ENCODE measurements at places on chromosomes 7 and 10.

DNA sequence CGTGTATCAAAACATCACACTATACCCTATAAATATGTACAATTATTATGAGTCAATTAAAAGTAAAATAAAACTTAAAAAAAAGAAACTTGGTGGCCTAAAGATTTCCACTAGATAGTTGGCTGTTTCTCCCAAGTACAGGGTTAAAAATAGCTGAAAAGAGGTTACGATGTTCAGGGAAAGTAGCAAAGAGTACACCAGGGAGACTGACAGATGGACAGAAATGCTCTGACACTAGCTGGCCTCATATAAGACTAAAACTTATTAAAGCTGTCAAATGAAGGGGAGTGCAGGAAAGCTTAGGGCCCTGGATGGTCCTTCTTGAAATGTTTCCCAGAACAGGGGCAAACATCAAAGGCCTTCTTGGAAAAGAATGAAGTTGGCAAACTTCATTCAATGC is 51.3 kb downstream of the TCAF1 start:
- no peak for DNase-seq

DNA sequence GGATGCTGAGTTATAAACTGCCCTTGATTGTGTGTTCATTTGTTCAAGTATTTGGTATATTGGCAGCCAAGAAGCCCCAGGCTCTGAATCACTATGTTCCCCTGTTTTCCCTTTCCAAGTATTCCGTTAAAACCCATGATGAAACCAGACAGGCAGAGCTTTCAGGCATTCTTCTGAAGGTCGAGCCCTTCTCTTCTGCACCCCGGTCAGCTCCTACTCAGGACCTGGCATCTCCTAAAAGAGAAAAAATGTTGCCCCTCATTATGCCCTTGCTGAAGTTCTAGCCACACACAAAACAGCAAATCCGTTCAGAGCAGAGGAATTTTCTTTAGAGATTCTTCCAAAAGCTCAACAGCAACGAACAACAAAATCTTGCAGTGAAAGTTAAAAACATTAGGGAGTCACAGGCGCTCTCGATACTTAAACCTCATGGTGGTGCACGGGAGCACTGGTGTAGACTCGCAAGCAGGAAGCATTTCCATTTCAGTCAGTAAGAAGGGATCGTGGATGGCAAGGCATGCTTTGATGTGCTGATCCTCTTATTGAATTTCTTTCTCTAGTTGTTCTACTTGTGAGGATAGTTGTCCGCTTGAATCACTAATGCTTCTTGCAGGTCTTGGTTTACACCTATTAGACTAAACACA is 264.9 kb downstream of the SKIDA1 start:
- DNase-seq: no peak

DNA sequence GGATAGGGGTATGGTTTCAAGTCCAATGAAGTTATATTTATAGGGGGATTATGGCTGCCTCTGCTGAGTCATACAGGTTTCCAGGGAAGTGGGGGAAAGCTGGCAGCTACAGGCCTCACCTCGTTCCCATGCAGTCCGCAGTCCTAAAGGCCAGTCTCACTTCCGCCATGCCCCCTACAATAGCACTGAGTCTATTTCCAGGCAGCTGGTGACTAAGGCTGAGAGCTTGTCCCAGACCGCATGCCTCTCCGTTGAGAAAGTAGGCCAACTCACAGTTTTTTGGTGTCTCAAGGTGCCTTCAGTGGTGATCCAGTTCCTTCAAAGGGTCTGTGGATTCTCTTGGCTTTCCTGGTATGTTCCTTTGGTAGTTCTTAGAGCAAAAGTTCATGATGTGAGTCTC is 203.9 kb upstream of the GLI3 start:
- DNase-seq: no peak

- no peak for DNase-seq
These were observed 25.4 kb downstream of the TBATA start for GRCh38 chr10:70759781-70760180.

GRCh38 chr7:102913826-102914225 is 1.0 kb downstream of the LRRC17 start:
- no peak for DNase-seq

DNA sequence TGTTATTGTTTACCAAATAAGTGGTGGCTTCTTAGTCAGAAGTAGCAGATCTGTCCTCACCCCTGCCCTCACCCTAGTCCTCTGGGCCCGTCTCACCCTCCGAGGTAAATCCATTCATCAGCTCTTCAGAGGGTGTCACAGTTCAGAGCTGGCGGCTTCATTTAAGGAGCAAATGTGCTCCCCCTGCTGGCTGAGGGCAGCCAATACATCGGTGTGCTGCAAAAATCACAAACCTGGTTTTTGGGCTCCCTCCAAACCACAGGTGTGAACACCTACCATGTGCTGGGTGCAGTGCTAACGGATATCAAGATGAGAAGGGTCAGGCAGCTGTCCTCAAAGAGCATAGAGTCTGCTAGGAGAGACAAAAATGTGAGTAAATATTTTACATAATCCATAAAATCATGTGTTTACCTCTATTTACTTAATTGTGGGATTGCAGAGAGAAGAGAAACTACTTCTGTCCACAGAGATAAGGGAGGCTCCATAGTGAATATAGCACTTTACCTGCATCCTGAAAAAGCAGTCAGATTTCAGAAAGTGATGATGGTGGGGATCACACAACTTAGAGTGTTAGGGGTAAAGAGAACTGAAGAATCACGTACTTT is 15.5 kb upstream of the CRTAC1 start:
- DNase-seq: no peak

DNA sequence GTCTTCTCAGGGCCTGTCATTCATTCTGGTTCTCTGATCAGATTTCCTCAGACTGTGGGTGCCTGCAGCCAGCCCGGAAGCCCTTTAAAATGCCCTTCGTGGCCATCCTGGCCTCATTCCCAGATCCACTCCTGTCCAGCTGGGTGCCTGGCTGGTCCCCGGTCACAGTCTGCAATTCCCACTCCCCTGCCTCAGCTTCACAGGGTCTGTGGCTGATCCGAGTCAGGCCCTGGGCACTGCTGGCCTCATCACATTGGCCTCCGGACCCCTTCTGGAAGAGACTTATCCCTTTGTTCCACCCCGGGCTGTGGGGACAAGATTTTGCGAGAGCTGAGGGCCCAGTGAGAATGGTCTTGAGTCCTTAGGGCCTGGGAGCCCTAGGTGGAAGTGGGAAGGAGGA is 12.1 kb downstream of the DOCK1 start:
- no peak for DNase-seq

DNA sequence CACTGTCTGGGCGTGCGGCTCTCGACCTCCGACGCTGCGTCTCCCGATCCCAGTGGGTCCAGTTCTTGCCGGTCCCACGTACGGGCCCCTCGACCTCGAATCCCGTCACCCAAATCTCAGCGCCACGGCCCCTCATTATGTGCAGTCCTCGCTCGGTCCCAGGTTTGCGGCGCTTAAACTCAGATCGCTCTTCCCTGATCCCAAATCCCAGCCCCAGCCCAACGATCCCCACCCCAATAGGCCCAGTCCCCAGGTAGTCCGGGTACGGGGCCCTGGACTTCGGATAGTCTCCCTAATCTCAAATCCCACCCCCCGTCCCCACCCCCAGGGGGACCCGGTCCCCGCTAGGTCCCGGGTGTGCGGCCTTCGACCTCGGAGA is 666 bp downstream of the HNRNPF start:
- DNase-seq: no peak

GRCh38 chr10:127012769-127013152 is 107.5 kb downstream of the DOCK1 start:
- DNase-seq: no peak

- DNase-seq: no peak
These were observed 16.3 kb upstream of the CHUK start for GRCh38 chr10:100245484-100246220.

GRCh38 chr10:104642658-104643302 is 1.7 kb downstream of the SORCS3 start:
- no peak for DNase-seq

DNA sequence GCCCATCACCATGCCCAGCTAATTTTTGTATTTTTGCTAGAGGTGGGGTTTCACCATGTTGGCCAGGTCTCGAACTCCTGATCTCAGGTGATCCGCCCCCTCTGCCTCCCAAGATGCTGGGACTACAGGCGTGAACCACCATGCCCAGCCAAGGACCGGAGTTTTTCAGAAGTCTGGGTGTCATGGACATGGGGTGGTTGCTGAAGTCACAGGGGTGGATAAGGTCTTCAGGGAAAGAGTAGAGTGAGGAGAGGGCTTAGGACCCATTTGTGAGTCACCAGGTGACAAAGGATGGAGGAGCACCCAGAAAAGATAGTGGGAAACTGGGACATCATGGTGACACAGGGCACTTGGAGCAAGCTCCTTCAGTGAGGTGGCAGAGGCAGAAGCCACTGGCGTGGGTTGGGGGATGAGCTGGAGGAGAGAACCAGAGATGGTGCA is 2.8 kb upstream of the GPRIN2 start:
- DNase-seq: peak; percentile 88

DNA sequence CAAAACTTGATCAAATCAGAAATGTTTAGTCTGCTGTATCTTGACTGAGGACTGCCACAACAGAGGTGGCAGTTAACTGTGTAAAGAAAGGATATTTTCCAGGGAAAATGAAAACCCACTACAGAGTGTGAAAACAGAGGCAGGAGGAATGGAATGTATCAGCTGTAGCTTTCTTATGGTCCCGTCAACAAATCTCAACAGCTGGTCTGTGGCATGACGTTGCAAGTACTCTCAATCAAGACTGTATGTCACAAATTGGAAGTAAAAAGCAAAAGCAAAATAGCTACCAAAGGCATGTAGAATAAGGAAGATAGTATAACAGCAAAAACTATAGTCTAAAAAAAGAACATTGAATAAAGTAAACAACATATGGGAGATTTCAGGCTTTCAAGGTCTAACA is 123.5 kb downstream of the KMT2C start:
- no peak for DNase-seq

- DNase-seq: no peak
These were observed 12.5 kb downstream of the ITGB8 start for GRCh38 chr7:20343205-20343604.

DNA sequence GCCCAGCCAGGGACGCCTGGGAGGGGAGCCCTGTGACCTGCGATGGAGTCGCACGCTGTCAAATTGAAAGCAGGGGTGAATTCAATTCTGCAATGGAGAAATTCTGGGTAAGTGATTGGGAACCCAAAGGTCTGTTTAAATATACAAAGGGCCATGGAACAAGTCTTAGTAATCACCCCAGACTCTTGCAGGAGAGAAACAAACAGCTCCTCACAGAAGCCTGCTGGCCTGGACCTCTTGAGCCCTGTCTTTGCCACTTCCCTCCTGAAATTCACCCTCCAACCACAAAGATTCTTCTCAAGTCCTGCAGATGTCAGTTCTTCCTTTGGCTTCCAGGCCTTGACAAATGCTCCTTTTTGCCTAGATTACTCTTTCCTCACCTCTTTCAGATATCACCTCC is 97.3 kb downstream of the GLI3 start:
- DNase-seq: no peak

DNA sequence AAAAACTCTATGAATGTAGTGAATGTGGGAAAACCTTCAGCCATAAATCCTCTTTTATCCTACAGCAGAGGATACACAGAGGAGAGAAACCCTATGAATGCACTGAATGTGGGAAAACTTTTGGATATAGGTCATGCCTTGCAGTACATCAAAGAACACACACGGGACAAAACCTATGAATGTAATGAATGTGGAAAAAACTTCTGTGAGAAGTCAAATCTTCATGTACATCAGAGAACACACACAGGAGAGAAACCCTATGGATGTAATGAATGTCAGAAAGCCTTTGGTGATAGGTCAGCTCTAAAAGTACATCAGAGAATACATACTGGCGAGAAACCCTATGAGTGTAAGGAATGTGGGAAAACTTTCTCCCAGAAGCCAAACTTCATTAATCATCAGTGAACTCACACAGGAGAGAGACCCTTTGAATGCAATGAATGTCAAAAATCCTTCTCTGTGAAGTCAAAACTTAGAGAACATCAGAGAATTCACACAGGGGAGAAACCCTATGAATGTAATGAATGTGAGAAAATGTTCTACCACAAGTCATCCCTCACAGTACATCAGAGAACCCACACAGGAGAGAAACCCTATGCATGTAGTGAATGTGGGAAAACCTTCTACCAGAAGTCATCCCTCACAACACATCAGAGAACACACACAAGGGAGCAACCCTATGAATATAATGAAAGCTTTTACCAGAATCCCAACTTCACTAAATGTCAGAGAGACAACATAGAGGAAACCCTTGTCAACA is 45.6 kb downstream of the ZNF487 start:
- no peak for DNase-seq

- DNase-seq: no peak
These were observed 42.5 kb downstream of the SORCS3 start for GRCh38 chr10:104683567-104683966.

GRCh38 chr7:14846405-14846804 is 56.1 kb downstream of the DGKB start:
- no peak for DNase-seq

DNA sequence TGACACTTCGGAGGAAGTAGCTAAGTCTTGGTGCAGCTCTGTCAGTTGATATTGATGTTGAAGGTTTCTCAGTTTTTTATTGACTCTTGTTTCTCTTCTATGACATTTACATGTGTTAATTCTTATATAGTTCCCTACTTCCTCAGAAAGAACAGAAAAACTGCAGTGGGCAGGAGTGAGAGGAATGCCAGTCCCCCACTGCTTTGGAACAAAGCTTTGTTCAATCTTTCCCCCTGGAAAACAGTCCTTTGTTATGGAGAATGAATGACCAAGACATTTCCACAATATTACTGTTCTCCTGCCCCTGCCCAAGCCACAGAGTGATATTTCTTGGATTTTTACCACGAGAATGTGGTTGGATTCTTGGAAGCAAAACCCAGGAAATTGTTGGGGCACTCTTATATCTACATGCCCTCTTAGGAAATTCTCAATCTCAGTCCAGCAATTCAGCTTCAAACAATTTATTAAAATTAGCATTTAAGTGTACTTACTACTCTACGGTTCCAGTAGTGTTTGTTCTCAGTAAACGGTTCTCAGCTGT is 258.0 kb upstream of the KCND2 start:
- no peak for DNase-seq

- DNase-seq: no peak
These were observed 184.9 kb upstream of the GNAI1 start for GRCh38 chr7:79949778-79950177.

GRCh38 chr7:130208516-130208915 is 856 bp downstream of the SSMEM1 start:
- no peak for DNase-seq

DNA sequence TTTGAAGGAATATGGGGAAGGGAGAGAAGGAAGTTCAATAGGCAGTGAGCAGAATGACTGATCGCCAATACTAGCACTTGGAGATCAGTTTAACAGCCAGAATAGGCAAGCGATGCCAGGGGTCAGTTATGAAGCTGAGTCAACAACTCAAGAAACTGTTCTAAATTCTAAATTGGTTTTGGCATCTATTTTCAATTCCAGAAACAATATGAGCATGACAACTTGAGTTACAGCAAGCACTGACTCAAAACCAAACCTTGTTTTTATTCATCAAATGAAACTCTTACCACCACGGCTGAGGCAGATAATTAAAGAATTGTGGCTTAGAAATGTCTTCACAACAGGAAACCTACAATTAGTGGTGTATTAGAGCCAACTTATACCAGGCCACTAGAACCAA is 180.5 kb upstream of the ASAH2 start:
- DNase-seq: no peak

- no peak for DNase-seq
These were observed 86.5 kb downstream of the PPP1R3A start for GRCh38 chr7:113832196-113832745.

- DNase-seq: no peak
These were observed 2.9 kb downstream of the RAMP3 start for GRCh38 chr7:45160417-45160881.
